GOT3 (cell line): ENCODE measurements at places on chromosomes 1 and 21.

DNA sequence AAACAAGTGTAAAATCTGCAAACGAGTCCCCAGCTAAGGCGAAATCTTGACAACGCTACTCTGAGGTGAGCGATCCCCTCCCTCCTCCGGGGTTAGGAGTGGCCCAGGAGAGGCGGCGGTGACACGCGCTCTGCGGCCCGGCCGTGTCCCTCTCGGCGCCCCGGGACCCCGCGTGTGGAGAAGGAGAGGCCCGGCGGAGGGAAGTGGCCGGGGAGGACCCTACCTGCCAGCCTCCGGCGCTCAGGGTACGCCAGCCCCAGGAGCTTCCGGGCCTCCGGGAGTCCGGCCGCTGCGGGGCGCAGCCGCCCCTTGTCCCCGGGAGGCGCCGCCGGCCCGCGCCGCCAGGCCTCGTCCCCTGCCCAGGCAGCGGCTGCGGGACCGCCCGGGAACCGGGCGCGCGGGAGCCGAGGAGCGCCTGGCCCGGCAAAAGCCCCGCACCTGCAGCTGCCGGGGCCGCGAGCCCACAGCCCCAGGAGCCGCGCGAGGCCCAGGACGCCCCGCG lies 543 bp downstream of the ABCB10 start:
- no peak for DNase-seq

GRCh38 chr1:63987014-63987627 lies 213.3 kb downstream of the ROR1 start:
- no peak for DNase-seq

DNA sequence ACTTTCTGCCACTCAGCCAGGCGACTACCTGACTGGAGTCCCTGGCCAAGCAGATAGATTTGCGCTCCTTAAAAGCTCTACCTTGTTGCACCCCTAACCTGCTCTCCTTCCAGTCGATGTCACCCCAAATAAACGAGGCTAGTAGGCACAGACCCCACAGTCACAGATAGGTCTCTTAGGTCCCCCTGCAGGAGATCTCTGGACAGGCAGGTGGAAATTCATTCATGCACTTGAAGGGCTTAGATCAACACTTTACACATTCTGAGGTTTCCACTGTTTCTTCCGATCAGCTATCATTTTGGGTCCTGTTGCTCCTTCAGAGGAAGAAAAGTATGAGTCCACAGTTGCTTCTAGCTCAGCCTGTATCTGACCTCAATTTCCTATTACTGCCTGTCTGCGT lies 272.6 kb upstream of the FMN2 start:
- no peak for DNase-seq

DNA sequence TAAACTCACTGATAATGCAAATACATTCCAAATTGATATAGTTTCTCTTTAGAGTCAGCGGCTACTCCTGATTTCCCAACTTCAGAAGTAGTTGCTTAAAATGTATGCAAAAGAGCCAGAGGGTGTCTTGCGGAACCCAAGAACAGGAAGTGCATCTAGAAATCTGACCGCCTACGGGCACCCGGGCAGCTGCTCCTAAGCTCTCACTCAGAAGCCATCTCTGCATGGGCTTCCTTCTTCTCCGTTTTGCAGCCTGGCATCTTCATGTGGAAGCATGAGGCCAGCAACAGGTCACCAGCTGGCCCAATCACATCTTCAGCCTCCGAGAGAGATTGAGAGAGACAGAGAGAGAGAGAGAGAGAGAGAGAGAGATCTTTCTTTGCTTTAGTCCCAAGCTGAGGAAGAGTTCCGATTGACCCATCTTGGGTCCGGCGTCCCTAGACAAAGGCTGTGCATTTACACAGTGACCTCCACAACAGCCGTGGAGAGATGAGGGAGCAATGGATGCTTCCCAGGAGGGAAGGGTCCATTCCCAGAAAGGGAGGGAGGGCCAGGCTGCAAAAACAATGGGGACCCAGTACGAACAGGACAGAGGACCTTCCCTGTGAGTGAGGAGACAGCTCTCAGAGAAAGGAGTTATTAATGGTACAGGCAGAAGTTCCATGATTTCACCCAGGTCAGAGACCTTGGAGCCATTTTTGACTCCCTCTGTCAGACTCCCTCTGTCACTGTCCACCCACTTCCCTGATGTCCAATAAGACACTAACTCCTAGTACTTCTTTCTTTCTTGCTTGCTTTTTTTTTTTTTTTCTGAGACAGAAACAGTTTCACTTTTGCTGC lies 28.2 kb upstream of the SLC30A1 start:
- no peak for DNase-seq

DNA sequence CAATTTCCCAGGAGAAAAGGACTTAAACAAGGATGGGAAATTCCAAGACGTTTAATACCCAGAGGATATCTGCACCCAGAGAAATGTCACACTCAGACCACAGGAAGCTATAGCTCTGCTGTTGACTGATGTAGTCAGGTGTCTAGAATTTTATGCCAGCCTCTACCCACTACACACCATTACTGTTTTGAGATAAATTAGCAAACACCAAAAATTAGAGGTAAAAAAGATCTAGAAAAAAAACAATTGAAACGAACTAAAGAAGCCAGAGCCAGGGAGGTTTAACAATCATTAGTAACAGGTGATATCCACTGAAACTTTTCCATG lies 519.9 kb downstream of the SMYD3 start:
- DNase-seq: no peak

- DNase-seq: no peak
Observed at GRCh38 chr1:3326516-3327388, 127.7 kb upstream of the ARHGEF16 start.

- no peak for DNase-seq
Observed at GRCh38 chr1:236395230-236395946, 1.3 kb downstream of the EDARADD start.

- DNase-seq: no peak
Observed at GRCh38 chr1:200258447-200259375, 151.1 kb downstream of the ZNF281 start.

- no peak for DNase-seq
Observed at GRCh38 chr1:206855859-206856258, 9.6 kb upstream of the IL20 start.

DNA sequence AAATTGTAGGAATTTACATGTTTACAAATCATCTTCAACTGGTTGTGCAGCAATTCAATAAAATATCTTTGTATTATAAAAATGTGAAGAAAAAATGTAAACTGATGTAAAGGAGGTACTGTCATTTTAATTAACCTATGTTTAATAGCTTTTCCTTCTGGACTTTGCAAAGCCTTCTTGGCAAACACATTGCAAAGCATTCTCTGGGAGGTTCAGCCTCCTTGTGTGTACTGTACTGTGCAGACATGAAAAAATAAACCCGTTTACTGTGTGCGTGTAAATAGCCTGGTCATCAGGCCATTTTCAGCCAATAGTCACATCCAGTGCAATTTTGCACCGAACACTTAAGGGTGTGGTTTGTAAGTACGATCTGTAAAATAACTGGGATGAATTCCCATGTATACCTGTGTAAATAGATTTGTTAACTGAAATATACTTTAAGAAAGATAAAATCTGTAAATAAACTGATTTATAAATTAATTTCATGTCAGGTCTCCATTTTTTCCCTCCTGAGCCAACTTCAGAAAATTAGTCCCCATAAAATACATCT lies 40.2 kb upstream of the QSOX1 start:
- DNase-seq: no peak

DNA sequence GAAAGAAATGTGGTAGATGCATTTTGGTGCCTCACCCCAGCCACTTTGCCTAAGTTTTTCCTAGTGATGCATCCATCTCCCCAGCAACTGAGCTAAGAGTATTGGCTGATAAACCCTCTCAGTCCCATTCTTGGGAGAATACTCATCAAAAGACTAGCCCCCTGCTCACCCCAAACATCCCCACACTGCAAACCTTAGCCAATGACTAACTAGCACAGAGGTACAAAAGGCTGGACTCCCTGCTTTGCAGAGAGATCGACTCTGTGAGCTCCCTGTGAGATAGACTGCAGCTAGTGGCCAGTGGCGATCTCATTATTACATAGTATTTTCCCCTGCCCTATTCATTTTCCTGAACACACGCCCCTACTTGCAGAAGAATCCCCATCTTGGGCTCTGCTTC lies 155.3 kb downstream of the HHIPL2 start:
- DNase-seq: no peak

GRCh38 chr1:183831311-183831710 lies 26.4 kb downstream of the RGL1 start:
- no peak for DNase-seq

DNA sequence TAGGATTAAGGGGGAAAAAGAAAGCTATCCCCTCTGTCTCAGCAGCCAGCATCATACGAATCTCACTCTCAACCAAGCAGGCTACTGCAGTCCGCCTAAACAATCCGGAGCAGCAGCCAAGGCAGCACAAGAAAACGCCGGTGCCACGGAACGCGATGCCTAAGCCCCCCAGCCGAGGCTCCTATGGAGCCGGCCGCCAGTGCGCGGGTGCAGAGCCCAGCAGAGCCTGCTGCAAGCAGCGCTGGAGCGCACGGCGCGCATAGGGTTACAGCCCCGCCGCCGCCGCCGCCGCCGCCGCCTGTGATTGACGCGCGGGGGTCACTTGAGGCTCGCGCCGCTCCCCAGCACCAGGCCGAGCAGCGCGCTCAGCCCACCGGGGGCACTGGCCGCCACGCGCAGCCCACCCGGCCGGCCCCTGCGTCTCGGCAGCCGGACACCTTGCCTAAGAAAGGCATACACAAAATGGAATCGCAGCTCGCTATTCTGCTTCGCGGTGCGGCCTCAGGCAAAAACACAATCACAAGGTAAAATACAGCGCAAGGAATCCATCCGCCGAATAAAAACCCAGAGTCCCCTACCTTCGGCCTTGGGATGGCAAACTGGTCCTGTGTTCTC lies 780 bp downstream of the HIVEP3 start:
- no peak for DNase-seq

- no peak for DNase-seq
Observed at GRCh38 chr21:31133243-31133830, 95.1 kb upstream of the KRTAP19-8 start.

GRCh38 chr1:41882068-41882477 lies 36.6 kb downstream of the HIVEP3 start:
- DNase-seq: no peak

GRCh38 chr1:59486615-59487014 lies 189.7 kb downstream of the FGGY start:
- no peak for DNase-seq

DNA sequence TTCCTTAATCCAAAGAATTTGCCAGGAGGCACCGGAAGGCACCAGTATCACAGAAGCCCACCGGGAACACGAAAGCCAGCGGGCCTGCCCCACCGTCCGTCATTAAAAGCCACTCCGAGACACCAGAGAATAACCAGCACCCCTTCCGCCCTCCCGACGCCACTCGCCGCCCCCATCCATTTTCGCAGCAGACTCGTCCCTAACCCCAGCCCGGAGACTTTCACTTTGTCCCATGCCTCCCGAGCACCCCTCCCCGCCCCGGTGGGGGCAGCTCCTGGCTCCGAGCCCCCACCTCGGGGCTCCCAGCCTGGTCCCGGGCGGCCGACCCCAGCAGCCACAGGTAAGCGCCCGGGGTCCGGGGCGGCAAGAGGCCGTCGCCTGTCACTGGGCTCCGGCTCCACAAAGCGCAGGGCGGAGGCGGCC lies 105.4 kb downstream of the SLC45A1 start:
- no peak for DNase-seq

DNA sequence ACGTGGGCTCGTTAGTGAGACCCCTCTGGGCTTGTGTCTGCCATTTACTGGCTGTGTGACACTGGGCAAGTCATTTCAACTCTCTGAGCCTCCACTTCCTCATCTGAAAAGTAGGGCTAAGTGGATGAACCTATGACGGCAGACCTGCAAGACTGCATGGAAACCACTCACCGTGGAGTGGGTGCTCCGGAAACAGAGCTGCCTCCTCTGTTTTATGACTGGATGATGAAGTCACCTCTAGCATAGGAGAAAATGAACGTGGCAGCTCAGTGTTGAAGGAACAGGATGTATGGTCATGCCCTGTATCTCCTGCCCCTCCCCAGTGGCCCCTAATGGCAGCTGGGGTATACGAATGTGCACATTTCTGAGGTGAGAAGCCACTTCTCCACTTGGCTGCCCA lies 40.5 kb downstream of the STPG1 start:
- no peak for DNase-seq

GRCh38 chr1:220182656-220183055 lies 88.7 kb downstream of the IARS2 start:
- no peak for DNase-seq

DNA sequence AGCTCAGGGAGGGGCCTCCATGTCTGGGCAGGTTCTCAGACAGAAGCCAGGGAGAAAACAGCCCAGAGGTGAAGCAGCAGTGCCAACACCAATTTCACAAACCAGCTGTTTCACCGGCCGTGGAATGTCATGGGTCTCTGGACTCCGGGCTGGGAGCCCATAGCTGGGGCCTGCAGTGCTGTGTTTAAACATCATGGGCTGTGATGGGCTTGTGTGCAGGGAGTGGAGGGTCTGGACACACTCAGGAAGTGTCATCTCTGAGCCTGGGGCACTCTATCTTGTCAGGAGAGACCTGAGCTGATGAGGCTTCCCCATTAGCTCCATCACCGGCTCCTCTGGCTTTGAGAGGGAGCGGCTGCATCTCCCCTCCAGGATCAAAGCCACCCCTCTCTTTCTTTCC lies 173.6 kb upstream of the IGSF21 start:
- no peak for DNase-seq

- no peak for DNase-seq
Observed at GRCh38 chr1:14320518-14320917, 278.0 kb upstream of the KAZN start.

GRCh38 chr1:2858676-2859075 lies 57.2 kb upstream of the TTC34 start:
- no peak for DNase-seq

- no peak for DNase-seq
Observed at GRCh38 chr1:214958486-214958885, 124.1 kb upstream of the KCNK2 start.
